ENCODE measurements at places on chromosomes 12 and 14.
A peak's percentile ranks its signal among the peaks of the same experiment; 100 is the strongest.

DNA sequence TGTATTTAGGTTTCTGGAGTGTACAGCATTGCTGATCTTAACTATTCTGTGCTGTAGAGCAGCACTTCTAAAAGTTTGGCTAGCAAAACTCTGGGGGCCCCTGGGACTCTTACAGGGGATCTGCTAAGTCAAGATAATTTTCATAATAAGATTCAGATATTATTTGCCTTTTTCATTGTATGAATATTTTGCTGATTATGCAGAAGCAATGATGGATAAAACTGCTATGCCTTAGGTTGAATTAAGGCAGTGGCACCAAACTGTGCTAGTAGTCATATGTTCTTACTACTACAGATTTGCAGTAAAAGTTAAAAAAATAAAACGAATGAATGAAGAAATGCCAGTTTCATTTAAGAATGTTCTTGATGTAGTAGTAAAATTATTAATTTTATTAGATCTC, 160.1 kb downstream of the PDZRN4 start:
- ATAC-seq: no peak

GRCh38 chr12:122072031-122072970, 6.3 kb upstream of the MLXIP start:
- ATAC-seq: no peak

DNA sequence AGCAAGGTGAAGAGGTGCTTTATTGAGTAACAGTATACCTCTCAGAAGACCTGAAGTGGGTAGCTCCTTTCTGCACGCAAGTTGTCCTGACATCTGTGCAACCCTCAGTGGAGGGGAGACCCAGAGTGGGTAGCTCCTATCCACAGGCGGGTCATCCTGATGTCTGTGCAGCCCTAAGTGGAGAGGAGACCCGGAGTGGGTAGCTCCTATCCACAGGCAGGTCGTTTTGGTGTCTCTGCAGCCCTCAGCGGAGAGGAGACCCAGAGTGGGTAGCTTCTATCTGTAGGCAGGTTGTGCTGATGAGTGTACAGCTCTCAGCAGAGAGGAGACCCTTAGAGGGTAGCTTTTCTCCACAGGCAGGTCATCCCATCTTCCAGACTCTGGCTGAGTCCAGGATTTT, 45.1 kb upstream of the PRPF39 start:
- ATAC-seq: no peak

- ATAC-seq: no peak
Measured at GRCh38 chr14:65472189-65472588, 59.7 kb downstream of the FUT8 start.

DNA sequence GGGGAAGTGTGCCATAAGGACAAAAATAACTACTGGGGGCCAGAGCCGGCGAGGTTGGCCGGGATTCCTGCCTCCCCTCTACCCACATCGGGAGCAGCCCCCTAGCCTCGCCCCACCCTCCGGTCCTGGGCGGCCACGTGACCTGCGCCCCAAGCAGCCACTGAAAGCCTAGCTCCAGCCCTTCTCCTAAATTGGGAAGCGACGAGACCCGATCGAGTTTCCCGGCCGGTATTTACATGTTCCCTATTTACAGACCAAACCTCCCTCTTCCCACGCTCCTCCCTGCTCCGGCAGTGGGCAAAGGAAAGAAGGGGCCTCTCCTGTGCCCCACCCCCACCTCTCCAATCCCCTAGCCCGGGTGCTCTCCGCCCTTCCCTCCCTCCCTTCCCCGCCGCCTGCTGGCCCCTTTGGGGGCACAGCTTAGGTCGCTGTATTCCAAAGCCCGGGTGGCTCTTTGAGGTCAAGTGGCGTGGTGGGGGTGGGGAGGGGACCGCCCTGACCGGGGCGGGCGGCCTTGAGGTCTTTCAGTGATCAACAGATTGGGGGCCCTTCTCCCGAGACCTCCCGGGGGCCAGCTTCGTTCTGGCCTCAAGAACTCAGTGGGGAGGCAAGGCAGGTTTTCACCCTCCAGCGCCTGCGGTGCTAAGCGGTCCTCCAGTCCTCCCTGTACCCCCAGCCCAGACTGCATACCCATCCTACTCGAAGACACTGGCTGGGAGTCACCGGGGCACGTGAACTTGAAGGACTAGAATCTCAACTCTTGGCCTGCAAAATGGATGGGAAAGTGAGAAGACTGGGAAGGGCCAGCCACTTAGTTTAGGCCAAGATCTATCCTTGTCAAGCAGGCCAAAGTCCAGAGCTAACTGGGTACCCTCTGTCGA, 6.3 kb upstream of the CTDSP2 start:
- no peak for ATAC-seq

GRCh38 chr12:12645485-12645884, 33.8 kb downstream of the CREBL2 start:
- peak; percentile 68 for ATAC-seq

DNA sequence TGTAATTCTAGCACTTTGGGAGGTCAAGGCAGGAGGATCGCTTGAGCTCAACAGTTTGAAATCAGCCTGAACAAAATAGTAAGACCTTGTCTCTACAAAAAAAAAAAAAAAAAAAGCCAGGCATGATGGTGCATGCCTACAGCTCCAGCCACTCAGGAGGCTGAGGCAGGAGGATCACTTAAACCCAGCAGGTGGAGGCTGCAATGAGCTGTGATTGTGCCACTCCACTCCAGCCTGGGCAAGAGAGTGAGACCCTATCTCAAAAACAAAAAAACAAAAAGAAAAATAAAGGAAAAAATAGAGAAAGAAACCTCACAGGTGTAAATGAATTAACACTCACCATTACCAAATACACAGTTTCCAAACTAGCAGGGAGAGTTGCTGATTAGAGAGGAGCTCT, 34.2 kb upstream of the TUBA1A start:
- ATAC-seq: no peak

GRCh38 chr14:92991536-92991935, 68.6 kb downstream of the CHGA start:
- ATAC-seq: no peak

DNA sequence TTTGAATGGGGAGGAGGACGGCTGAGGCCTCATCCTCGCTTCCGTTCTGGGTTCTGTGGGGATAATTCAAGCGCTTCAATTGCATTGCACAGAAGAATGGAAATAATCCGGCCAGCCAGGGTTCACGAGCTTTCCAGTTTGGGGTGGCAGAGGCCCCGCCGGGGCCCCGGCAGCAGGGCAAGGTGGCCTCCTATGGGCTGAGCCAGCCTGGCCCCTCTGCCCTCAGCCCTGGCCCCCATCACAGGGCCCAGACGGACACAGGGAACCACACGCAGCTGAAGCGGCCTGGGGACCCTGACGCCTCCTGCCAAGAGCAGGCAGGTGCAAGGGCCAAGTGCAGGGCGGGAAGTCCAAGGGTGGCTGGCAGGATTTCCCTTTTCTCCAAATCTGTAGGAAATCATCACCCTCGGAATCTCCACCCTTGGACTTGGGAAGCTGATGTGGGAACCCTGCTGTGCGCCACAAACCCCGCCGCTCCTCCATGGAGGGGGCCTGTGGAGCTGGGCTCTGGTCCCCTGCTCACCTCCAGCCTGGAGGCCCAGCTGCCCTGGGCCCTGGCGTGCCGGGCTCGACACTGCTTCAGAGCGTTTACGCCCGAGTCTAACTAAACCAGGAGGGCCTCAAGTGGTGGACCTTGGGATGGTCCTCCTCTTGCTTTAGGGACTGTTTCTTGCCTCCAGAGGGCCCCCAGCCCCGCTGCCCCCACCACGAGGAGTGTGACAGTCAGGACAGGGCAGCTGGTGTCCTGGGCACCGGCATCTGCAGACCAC, 78.4 kb downstream of the MOK start:
- ATAC-seq: no peak

DNA sequence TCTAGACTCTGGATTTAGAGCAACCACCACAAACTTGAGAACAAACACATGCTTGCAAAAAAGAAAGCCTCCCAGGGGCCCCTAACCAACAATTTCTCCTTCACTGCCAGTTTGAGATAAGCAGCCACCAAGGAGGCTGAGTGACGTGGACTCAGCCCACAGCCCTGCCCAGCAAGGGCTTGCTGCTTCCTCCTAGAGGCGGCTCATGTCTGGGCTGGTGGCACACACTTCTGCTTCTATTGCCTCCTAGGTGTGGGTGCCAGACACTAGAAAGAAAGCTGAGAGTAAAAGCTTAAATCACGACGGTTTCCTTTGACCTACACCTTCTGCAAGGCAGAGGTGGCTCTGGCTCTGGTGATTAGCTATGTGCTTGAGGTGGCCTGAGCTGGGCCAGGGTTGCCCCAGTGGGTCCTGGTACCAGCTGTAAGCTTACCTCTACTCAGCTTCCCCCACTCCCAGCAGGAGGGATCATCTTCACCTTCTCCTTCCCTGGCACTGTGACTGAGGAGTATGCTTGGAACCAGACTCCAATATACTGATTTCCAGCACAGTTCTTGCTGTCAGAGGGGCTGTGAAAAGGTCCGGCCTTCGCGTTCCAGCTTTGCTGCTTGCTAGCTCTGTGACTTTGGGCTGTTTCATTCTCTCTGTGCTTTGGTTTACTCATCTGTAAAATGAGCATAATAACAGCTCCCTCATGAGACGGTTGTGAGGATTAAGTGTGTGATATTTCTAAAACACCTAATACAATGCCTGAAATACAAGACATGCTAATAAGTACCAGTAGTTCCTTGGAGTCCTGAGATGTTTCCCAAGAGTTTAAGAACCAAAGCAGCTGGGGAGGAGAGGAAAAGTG, 89.7 kb upstream of the PARP11 start:
- peak; percentile 98 for ATAC-seq

DNA sequence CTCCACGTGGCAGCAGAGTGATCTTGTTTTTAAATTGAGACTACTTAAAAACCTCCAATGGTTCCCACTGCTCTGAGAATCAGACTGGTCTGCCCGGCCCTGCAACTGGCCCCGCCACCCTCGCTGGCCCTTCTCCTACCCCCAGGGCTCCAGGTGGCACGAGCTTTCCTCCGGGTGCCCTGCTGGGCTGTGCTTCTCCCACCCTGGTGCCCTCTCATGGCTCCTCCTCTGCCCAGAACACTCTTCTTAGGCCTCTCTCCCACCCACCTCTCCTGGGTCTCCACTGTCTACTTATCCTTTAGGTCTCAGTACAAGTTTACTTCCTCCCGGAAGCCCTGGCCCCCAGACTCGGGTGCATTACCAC, 26.5 kb downstream of the CCDC92 start:
- ATAC-seq: no peak

GRCh38 chr12:6370994-6371754, 4.2 kb downstream of the SCNN1A start:
- no peak for ATAC-seq

GRCh38 chr12:41188058-41188840, at the start of gene PDZRN4:
PDZRN4 (plus strand) TSS chr12:41188320.
- ATAC-seq: no peak

DNA sequence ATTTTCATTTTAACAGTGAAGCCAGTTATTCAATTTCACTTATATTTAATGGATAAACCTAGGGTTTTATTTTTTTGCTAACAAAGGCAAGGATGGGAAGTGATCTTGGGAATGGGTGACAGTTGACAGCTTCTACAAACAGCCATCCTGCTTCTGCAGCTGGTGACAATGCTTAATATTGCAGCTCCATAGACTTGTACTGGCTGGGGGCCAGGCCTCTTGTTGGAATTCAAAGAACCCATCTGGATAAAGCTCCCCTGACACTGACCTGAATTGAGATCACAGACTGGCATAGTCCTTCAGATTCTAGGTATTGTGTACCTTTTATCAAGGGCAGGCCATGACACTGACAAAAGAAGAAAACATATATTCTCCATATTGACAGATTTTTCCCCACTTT, 664.6 kb upstream of the FOXG1 start:
- no peak for ATAC-seq

- ATAC-seq: no peak
Measured at GRCh38 chr12:48631071-48631470, 51.0 kb downstream of the KANSL2 start.

- no peak for ATAC-seq
Measured at GRCh38 chr12:48007206-48007605, 2.9 kb upstream of the COL2A1 start.

Measured in activated T-helper 17 cell treated with anti-CD3 and anti-CD28 coated beads, Interleukin-2, amount 50 U/mL, for 72 hours (primary cell).